Activated T-helper 1 cell treated with anti-CD3 and anti-CD28 coated beads, Interleukin-12 subunit alpha, Interleukin-12 subunit beta, Interleukin-2, Interleukin-4 antibody, amounts not matched to agents 30 ng/mL and 10 ng/mL and 1 ng/mL, durations not matched to agents 14 hours and 24 hours and 36 hours (primary cell): ENCODE measurements at places on chromosomes 13 and 19. TPM values are rescaled to one million over a fixed set of nuclear protein-coding genes. Genes with fewer than 3 reads are reported as not detected.

Gene RASL11A
- 1.9 and 3.2 TPM in 2 replicates for total RNA-seq

Gene CFAP97D2
- not detected in 2 replicates for total RNA-seq

Gene DYRK1B
- total RNA-seq: 4.2 and 5.5 TPM in 2 replicates

Gene ZNF20
- 2.8 and 3.5 TPM in 2 replicates for total RNA-seq

Gene EPSTI1
- 18.6 and 19.3 TPM in 2 replicates for total RNA-seq

Gene LILRA2
- total RNA-seq: not detected in 2 replicates
